ENCODE measurements at places on chromosomes 16 and 17. TPM values are rescaled to one million over a fixed set of nuclear protein-coding genes. Genes with fewer than 3 reads are reported as not detected.

- peaks cover 3% of the 10 kb centered on the region for H3K27me3 ChIP-seq
- peaks cover 13% of the 10 kb centered on the region for H3K36me3 ChIP-seq
- H3K27ac ChIP-seq, result no peak overlapping the region
- H3K4me3 ChIP-seq, result no peak overlapping the region
Observed at GRCh38 chr16:89890886-89891657, 17.7 kb downstream of the TCF25 start.

DNA sequence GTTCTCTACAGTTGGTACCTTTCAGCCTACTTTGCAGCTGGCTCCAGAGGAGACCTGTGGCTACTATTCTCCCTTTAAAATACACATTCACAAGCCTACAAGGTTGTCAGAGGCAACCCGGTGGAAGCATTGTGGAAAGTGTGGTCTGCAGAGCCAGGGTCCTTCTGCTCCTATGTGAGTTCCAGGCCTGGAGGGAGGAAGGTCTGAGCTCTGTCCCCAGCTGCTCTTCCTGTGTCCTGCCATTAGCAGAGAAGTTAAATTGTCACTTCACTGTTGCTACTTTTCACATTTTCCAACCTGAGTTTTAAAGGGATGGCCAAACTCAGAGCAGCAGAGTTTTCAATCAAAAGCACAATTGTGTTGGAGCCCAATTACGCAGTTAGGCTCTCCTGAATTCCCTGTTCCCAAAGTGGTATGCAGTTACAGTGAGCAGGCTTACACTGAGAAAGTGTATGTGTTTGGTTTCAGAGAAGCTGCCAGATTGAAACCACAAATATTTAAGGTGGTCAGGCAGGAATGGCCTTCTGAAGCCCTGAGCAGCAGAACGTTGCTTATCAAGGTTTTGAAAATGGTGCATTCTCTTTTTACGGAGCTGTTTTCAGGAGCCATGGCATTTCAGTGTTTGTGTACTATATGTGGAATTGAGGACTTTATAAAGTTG is 25.0 kb downstream of the MAP3K3 start:
- peak; percentile 50 for DNase-seq
- H3K4me3 ChIP-seq, result no peak overlapping the region
- H3K27ac ChIP-seq, result no peak overlapping the region
- peaks cover 3% of the 10 kb centered on the region for H3K36me3 ChIP-seq
- H3K4me1 ChIP-seq, result peaks cover 30% of the 10 kb centered on the region
- H3K27me3 ChIP-seq, result no peaks in the 10 kb centered on the region

DNA sequence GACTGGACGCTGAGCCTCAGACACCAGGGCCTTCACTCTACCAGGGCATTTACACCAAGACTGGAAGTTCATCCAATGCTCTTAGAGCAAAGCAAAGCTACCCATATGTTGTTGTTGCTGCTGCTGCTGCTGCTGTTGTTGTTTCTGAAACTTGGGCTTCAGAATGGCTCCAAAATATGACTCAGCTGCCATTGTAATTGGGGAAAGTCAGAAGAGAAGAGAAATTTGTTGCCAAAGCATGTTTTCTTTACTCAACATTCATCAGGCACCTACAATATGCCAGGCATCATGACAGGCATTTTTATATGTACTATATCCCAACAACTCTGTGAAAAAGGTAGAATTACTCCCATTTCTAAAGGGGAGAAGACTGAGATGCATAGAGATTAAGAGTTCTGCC is 11.9 kb downstream of the KRT32 start:
- DNase-seq, result peak; percentile 26
- H3K27ac ChIP-seq, result peak overlapping the region; percentile 19

GRCh38 chr16:55116165-55116920 is 185.7 kb downstream of the IRX5 start:
- DNase-seq, result peak; percentile 29
- no peak overlapping the region for H3K4me3 ChIP-seq
- H3K27ac ChIP-seq, result no peak overlapping the region
- peaks cover 4% of the 10 kb centered on the region for H3K27me3 ChIP-seq

GRCh38 chr17:79678091-79678735 is 52.5 kb upstream of the ENPP7 start:
- H3K27me3 ChIP-seq, result peaks cover 18% of the 10 kb centered on the region
- no peak overlapping the region for H3K27ac ChIP-seq
- H3K4me1 ChIP-seq, result no peaks in the 10 kb centered on the region
- no peak overlapping the region for H3K4me3 ChIP-seq
- peaks cover 8% of the 10 kb centered on the region for H3K36me3 ChIP-seq
- no peak for DNase-seq

DNA sequence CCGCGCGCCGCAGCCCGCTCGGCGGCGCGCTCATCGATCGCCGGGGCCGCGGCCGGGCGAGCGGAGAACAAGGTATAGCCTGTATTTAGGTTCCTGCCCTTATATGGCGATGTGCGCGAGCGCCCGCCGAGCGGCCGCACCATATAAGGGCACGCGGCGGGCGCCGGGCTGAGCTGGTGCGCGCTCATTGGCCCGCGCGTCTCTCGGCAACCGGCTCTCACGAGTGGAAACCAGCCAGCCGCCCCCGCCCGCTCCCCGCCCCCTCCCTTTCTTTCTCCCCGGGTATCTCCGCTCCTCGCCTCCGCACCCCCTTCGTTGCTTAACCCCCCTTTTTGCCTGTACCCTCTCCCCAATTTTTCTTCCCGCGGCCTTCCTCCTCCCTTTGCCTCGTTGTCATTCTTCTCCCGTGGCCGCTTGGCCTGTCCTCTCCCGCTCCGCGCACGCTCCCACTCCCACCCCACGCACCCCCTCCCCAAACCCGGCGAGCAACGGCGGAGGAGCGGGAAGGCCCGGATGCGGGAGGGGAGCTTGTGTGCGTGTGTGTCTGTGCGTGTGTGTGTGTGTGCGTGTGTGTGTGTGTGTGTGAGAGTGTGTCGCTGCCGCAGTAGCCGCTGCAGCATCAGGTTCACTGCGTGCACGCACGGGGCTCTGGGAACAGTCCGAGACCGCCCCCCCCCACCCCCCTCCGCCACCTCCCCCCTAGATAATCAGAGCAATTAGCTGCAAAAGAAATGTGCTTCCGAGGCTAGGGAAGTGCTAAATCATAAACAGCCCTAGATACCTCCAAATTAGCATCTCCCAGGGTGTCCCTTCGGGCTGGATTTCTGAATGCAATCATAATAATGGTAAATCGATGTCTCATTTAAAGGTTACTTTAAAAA is 13.5 kb upstream of the CBX8 start:
- no peak overlapping the region for H3K27ac ChIP-seq
- peak; percentile 40 for DNase-seq
- peaks cover 7% of the 10 kb centered on the region for H3K4me1 ChIP-seq

DNA sequence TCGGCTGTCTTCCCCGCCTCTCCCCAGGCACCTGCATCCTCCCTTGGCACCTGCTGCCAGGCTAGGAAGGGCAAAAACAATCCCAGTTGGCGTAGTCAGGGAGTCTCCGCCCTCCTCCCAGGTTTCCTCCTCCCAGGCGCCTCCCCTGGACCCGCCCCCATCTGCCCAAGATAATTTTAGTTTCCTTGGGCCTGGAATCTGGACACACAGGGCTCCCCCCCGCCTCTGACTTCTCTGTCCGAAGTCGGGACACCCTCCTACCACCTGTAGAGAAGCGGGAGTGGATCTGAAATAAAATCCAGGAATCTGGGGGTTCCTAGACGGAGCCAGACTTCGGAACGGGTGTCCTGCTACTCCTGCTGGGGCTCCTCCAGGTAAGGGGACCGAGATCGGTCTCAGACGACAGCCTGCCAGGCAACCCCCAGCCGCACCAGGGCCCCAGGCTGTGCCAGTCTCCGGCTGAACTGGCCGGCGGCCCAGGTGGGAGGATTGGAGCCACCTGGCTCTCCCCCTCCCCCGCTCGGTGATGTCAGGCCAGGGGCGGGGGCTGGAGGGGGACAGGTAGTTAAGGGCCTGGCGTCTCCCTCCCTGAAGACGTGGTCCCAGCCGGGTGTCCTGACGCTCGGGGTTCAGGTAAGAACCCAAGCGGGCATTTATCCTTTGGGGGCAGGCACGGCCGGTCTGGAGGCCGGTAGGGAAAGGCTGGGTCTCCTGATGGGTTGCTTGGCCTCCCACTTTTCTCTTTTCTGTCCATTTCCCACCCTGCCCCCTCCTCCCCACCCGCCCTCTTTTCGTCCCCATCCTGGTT is at the start of gene GRB7:
TSS of gene GRB7 (plus strand) at position 179 of the 808 bp plus-strand sequence. CDS start 4,364 bp downstream, outside the sequence.
- DNase-seq, result no peak
- H3K36me3 ChIP-seq, result no peaks in the 10 kb centered on the region
- no peak within 1 kb of the TSS for H3K27ac ChIP-seq
- H3K4me1 ChIP-seq, result peaks cover 37% of the 10 kb centered on the region
- peaks cover 7% of the 10 kb centered on the region for H3K27me3 ChIP-seq

GRCh38 chr16:27314161-27314723 is 468 bp downstream of the IL4R start:
- peaks cover 74% of the 10 kb centered on the region for H3K4me1 ChIP-seq
- H3K27ac ChIP-seq, result peak overlapping the region; percentile 89
- H3K4me3 ChIP-seq, result peak overlapping the region; percentile 93
- H3K27me3 ChIP-seq, result no peaks in the 10 kb centered on the region

- DNase-seq, result no peak
- H3K27me3 ChIP-seq, result no peaks in the 10 kb centered on the region
- peaks cover 14% of the 10 kb centered on the region for H3K4me1 ChIP-seq
- no peak overlapping the region for H3K27ac ChIP-seq
- H3K36me3 ChIP-seq, result peaks cover 12% of the 10 kb centered on the region
Observed at GRCh38 chr16:15052747-15053476, 3.0 kb downstream of the NTAN1 start.

- peaks cover 15% of the 10 kb centered on the region for H3K4me1 ChIP-seq
- H3K27ac ChIP-seq, result peak within 1 kb of the TSS; percentile 84
- peaks cover 9% of the 10 kb centered on the region for H3K27me3 ChIP-seq
- H3K4me3 ChIP-seq, result peak within 1 kb of the TSS; percentile 88
Observed at GRCh38 chr17:75878174-75878998, at the start of gene TRIM47. TSS of gene TRIM47 (minus strand) at chr17:75878581. CDS start at chr17:75878548, 33 bp downstream.

DNA sequence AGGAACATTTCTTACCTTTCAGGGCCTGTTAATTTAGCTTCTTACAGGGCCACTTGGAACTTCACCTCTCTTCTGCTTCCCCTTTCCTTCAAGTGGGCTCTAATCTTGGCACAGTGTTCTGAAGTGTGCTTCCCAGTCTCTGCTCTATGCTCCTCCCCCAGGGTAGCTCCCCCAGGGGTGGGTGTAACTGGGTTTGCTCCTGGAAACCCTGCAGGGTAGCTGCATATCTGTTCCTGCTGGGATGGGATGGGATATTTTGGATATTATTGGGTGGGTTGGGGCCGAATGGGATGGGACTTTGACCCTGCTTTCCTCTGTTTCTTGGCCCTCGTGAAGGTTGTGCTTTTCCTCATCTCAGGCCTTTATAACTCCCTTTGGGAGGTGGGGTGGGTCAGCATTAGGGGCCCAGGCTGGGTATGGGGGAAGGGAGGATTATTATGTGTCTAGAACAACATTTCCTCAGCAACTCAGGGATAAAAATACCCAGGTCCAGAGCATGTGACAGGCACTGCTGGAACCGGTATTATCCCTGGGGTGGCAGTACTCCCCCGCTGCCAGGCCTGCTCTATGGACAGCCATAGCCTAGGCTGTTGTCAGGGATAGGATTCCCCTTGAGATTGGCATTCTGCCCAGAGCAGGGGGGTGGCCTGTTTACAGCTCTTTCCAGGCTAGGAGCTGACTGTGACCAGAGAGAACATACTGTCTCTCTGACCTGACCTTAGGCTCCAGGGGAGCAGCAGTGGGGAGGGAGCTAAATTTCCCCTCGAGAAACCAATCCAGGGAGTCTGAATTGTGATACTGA is 5.0 kb downstream of the NFE2L1 start:
- peak overlapping the region; percentile 70 for H3K4me3 ChIP-seq
- H3K27ac ChIP-seq, result peak overlapping the region; percentile 95
- H3K36me3 ChIP-seq, result peaks cover 43% of the 10 kb centered on the region
- DNase-seq, result peak; percentile 35

The KRTAP2-3 gene
- total RNA-seq, result 102 TPM

The MSRB1 gene
- total RNA-seq, result 27.4 TPM

The UNC119 gene
- total RNA-seq, result 40.7 TPM

The TNP2 gene
- total RNA-seq, result not detected

The EFCAB13 gene
- 2.2 TPM for total RNA-seq

The GUCY2D gene
- not detected for total RNA-seq

The CFAP97D1 gene
- not detected for total RNA-seq

The RRAD gene
- total RNA-seq, result 0.76 TPM
